AG04450 (cell line): ENCODE measurements at places on chromosomes 2 and 18.
A peak's percentile ranks its signal among the peaks of the same experiment; 100 is the strongest.

- DNase-seq = no peak
Observed at GRCh38 chr18:25132786-25133496, 219.0 kb downstream of the ZNF521 start.

DNA sequence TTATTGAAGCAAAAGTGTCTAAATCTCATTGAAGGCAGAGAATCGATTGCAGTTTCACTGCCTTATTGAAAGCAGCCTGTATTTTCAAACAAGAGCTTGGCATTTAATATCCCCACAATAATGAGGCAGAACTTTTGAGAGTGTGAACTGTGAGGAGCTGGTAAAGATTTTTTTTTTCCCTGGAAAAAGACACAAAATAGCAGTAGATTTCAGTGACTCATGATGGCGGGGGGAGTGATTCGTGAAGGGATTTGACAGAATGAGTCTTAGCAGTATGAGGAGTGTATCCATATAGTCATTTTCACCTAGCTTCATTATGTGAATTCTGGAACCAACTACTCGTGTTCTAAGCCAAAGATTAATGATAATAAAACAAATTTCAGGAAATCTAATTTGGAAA is 242.9 kb downstream of the ARL6IP6 start:
- DNase-seq = no peak

DNA sequence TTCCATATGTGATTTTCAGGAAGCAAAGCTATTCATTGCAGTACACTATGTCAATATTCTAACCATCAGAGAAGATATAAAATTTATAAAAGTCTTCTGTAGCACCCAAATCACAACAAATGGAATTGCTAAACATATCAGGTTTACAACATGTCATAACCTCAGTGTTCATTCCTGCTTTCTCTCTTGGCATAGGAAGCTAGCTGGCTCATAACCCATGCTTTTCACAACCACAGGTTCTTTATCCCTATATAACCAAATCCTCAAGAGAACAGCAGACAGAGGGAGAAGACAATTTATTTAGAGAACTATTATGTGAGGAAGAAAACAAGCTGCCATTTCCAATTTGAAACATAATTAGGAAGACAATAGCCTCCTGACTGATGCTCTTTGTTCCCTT is 997.0 kb upstream of the ACVR2A start:
- DNase-seq = no peak

- DNase-seq = no peak
Observed at GRCh38 chr2:237294460-237294859, 119.5 kb downstream of the COL6A3 start.

DNA sequence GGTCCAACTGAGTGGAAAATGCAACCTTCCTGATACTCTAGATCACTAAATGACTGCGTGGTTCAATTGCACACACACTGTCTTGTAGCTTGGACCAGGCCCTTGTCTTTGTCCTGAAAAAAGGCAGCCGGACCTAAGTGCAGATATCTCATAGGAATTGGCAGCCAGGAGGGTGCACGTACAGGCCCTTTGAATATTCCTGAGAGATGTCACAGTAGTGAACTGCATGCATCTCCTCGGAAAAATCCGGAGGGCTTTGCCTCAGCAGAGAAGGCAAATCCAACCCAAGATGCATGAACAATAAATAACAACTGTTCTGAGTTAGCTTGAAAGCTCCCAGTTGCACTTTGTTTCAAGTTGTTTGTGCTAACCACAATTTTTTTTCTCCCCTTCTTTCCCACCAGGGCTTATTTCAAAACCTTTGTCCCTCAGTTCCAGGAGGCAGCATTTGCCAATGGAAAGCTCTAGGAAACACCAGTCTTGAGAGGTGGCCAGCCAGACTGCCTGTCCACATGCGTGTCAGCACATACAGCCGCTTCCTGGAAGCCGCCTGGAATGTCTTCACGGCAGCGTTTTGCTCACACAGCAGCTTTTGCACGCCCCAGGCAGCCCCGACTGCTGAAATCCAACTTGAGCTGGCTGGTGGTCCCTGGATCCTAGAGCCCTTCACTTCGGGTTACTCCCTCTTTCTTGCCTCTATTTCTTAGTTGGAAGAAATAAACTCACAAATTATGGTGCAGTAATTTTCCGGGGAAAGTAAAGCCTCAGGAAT is 54.4 kb upstream of the FOSL2 start:
- DNase-seq = peak; percentile 63

GRCh38 chr18:39450958-39451357 is 1885.4 kb upstream of the CELF4 start:
- no peak for DNase-seq

DNA sequence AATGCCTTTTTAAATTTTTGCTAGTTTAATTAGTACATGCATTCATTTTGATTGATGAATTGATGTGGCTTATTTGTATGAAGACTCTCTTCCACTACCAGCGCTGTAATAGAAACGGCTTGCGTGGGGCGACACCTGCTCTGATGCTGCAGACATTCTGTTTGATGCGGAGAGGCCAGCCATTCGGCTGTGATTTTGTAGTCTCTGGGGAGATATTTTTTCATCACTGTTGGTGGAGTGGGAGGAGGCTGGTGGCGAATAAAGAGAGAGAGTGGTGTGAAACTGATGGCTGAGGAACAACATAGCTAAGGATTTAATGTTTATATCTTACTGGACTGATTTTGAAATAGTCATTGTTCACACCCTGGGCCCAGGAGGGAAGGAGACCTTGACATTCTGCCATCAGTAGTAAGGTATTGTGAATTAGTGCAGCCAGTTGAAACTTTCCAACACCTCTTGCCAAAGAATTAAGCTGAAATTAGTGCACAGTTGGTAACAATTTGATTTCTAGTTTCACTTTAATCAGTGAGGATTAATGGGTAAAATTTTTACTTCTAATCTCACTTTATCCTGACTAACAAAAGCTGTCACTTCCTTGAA is 224.1 kb downstream of the MTX2 start:
- DNase-seq = no peak

DNA sequence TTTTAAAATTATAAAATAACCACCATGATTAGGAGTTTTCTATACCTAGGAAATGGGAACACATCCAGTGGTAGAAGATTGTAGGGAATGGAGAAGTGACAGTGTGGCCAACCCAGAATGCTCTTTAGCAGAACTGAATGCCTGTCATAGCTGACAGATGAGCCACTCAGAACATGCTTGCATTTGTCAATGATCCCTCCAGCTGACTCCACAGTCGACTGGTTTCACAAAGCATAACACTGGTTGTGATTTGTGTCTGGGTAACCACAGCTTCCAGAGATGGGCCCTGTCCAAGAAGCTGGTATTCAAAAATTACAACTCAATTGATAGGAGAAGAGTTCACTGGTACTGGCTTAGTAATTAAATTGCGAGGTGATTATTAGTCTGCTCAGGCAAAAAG is 9.0 kb upstream of the CTIF start:
- DNase-seq = no peak

- DNase-seq = no peak
Observed at GRCh38 chr2:164773635-164774034, 68.0 kb downstream of the COBLL1 start.

- no peak for DNase-seq
Observed at GRCh38 chr2:187003038-187003554, 154.1 kb upstream of the ZSWIM2 start.

DNA sequence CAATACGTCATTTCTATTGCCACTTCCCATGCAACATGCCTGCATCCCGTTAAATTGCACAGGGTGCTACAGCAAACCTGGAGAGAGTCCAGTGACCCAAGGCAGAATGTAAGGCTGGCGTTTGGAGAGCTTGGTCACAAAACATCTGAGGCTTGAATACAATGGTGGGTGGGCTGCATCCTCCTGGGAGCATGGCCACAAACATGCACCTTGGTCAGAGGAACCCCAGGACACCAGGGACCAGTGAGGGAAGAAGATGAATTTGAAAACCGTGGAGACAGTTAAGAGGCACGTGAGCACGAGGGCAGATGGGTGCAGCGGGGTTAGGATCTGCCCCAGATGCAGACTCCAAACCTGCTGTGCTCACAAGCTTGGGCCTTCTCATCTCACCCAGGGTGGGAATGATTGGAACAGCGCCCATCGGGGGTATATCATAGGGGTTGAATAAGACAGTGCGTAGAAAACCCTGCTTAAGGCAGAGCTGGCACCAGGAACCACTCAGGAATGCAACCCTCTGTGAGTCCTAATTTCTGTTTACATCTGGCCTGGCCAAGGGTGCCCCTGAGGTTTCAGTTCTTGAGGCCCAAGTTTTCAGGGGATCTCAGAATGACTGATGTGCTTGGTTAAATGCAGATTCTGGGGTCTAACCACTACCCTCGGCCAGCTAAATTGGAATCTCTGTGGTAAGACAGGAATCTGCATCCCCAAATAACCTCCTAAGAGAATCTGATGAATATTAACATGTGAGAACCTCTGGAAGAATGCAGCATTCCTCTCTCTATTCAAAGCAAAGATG is 97.2 kb downstream of the ARL4C start:
- no peak for DNase-seq
